Activated naive CD4-positive, alpha-beta T cell (primary cell): ENCODE measurements at places on chromosomes 3 and 15.
A peak's percentile ranks its signal among the peaks of the same experiment; 100 is the strongest.

DNA sequence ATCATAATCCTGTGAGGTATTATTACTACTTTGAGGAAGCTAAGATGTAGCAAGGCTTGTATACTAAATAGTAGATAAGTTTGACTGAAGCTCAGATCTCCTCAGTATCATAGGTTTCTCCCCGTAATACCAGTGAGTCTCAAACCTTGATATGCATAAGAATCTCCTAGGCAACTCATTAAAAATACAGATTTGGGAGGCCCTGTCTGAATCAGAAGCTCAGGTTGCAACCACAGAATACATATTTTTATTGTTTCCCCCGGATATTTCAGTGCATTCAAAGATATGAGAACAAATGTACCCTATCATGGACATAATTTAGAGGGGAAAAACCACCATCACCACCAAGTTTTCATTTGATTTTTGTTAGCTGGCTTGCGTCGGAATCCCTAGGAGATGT, 242.1 kb upstream of the C2CD4B start:
- no peak for DNase-seq

- no peak for DNase-seq
Observed at GRCh38 chr15:52137432-52138357, 25.1 kb upstream of the BCL2L10 start.

DNA sequence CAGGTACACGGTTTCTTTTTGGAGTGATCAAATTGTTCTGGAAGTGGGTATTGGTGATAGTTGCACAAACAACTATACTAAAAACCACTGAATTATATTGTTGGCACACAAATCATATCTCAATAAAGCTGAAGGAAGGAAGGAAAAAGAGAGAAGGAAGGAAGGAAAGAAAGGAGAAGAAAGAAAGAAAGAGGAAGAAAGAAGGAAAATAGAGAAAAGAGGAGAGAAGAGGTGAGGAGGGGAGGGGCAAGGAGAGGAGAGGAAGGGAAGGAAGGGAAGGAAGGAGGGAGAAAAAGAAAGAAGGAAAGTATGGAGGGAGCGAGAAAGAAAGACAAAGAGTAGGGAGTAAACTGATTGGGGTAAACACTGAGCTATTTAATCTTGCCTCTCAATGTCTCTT, 77.9 kb upstream of the TSC22D2 start:
- no peak for DNase-seq

- no peak for DNase-seq
Observed at GRCh38 chr3:58004973-58005372, 3.2 kb upstream of the FLNB start.

- no peak for DNase-seq
Observed at GRCh38 chr3:6528951-6529350, 332.0 kb upstream of the GRM7 start.

DNA sequence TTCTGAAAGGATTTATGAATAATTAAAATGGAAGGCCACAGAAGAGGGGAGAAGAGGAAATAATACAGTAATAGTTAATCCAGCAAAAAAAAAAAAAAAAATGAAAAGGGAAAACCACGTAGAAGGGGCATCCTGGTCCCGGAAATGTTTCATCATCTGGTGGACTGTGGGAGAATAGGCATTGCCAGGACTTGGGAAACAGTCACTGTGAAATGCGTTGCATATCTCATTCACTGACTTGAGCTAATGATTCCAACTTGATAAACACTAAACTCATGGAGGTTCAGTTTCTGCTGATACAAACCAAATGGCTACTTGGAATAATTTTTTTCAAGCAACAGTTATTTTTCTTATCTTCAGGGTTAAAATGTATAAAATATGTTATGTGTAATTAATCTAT, 3.2 kb downstream of the XCR1 start:
- DNase-seq, result no peak

DNA sequence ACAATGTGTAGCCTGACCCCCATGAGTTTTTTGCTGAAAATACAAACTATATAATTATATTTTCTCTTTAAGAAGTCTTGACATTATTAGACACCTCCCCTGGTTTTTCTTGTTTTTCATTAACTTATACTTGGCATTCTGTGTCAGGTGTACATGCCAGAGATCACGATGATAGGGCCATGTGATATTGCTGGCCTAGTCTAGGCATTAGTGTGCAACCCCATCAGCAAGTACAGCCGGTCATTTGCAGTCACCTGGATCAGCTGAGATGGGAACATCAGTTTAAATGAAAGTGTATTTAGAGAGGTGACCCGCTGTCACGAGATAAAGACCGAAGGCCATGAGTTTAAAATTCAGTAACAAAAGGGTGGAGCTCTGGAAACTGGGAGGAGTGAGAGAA, 12.6 kb upstream of the SPPL2A start:
- no peak for DNase-seq

DNA sequence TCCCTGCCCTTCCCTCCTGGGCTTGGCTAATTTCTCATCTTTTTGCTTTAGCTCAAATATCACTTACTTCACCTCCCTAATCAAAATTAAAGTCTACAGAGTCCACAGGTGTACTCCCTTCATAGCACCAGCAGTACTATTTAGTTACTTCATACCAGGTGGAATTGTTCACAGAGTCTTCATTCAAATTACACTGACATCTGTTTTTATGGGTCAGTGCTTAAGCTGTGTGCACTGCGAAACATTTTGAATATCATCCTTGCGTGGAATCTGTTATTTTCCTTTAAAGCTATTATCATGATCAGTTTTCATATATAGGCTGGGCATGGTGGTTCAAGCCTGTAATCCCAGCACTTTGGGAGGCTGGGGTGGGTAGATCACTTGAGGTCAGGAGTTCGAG, 2.7 kb upstream of the SERF2 start:
- no peak for DNase-seq

DNA sequence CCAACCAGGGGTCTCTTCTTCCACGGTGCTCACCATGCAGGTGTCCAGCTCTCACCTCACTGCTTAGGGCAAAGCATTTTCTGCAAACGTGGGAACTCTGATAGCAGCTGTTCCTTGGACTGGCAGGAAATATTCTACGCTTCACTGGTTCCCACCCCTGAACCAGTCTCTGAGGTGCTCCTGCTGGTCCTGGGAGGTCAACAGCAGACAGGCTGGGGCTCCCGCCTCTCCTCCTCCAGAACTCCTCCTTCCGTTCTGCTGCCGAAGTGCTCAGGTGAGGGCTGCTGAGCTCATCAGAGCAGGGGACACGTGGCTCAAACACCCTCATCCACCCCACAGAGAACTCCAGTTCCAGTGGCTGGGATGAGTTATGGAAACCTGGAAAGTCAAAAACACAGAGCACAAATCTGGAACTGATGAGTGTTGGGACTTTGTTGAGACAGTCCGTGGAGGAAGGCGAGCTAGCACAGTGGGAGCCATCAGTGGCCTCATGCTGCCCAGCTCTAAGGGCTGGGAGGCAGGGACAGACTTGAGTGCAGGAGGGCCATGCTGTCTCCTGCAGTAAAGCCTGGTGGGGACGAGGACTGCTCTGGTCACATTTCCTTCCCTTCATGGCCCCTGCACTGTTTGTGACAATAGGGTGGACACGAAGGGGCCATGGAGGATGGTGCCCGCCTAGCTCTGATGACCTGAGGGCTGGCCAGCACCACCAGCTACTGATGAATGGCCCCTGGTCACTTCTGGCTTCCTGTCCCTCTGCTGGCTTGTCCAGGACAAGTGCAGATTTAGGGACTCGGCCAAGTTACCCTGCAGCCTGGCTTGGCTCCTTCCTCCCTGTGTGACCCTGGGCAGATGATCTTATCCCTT, 137.8 kb downstream of the KLF13 start:
- DNase-seq, result no peak

DNA sequence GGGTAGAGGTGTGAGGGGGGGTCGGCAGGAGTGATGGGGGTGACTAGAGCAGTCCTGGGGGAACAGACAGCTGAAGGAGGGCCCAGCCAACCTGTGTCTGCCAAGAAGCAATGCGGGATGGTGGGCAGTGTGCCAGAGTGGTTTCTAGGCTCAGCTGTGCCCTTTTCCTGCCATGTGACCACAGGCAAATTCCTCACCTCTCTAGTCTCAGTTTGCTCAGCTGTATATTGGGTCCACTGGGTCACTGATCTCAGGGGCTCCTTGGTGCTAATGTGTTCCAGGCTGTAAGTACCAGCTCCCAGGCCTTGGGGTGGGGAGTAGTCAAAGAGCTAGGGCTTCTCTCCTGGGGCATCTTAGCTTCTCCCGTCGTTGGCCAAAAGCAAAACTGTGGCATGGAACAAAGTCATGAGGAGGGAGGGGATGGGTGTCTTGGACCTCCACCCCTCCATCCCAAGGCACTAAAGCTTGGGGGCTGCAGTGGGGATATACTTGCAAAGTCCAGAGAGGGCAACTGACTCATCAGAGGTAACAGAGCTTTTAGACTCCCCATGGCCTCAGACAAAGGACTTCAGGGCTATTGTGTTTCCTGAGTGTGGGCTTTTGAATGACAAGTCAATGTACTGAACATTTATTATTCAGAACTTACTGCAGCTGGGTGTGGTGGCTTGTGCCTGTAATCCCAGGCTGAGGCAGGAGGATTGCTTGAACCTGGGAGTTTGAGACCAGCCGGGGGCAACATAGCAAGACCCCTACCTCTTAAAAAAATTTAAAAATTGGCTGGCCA, 20.9 kb downstream of the SMAD6 start:
- no peak for DNase-seq

DNA sequence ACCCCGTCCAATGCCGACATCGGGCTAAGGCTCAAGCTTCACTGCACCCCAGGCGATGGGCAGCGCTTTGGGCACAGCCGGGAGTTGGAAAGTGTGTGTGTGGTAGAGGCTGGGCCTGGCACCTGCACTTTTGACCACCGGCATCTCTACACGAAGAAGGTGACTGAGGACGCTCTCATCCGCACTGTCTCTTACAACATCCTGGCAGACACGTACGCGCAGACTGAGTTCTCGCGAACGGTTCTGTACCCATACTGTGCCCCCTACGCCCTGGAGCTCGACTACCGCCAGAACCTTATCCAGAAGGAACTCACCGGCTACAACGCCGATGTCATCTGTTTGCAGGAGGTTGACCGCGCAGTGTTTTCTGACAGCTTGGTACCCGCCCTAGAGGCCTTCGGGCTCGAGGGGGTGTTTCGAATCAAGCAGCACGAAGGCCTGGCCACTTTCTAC, 1.0 kb downstream of the PDE12 start:
- peak; percentile 17 for DNase-seq

GRCh38 chr15:77622209-77622933, 10.3 kb downstream of the LINGO1 start:
- DNase-seq, result no peak
